ENCODE measurements at places on chromosomes 5 and 9.
A peak's percentile ranks its signal among the peaks of the same experiment; 100 is the strongest.

GRCh38 chr9:95336281-95336680 lies 18.8 kb upstream of the FANCC start:
- peak; percentile 34 for DNase-seq

- no peak for DNase-seq
Observed at GRCh38 chr5:161547738-161548486, 1.4 kb upstream of the GABRB2 start.

GRCh38 chr9:103537426-103537825 lies 542.3 kb downstream of the CYLC2 start:
- no peak for DNase-seq

DNA sequence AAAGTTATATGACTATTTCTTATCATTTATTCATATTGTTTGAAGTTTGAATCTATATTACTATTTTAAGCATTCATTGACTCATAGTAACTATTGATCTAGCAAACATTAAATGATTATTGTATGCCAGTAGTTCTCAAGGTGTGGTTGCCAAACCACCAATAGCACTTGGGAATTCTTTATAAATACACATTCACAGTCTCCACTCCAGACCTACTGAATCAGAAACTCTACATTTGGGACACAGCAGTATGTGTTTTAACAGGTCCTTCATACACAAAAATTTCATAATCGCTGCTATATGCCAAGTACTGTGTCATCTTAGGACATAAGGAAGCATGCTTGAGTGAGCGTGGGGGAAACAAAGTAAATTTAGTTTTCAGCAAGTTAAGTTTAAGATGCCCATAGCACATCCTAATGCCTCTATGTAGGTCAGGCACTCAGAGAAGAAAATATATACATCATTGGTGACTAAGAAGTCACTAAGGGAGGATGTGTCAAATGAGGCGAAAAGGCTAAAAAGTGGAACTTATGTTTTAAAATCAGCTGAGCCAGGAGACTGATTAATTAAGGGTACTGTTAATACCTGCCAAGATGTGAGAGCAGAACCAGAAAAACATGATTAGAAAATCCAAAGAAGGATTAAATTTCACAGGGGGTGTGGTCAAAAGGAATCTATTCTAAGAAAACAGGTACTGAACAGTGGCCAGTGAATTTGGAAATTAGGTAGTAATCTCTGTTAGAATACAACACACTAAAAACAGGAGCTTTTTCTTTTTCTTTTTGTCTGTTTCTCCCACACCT lies 340.8 kb downstream of the HCN1 start:
- no peak for DNase-seq

- DNase-seq: no peak
Observed at GRCh38 chr5:176447591-176447977, 601 bp upstream of the FAF2 start.

GRCh38 chr9:4769321-4770080 lies 23.2 kb upstream of the RCL1 start:
- peak; percentile 21 for DNase-seq

DNA sequence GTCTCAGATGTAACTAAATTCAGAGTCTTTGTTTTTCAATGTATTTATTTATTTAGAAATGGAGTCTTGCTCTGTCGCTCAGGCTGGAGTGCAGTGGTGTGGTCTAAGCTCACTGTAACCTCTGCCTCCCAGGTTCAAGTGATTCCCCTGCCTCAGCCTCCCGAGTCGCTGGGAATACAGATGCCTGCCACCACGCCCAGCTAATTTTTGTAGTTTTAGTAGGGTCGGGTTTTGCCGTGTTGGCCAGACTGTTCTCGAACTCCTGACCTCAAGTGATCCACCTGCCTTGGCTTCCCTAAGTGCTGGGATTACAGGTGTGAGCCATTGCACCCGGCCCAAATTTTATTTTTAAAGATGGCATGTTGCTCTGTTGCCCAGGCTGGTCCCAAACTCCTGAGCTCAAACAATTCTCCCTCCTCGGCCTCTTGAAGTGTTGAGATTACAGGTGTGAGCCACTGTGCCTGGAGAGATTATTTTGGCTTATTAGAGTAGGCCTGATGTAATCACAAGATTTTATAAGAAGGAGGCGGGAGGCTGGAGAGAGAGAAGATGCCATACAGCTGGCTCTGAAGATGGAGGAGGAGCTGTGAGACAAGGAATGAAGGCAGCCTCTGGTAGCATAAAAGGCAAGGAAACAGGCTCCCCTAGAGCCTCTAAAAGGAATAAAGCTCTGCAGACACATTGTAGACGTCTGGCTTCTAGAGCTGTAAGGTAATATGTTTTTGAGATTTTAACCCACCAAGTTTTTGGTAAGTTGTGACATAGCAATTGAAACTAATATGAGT lies 12.9 kb upstream of the KLF9 start:
- no peak for DNase-seq

DNA sequence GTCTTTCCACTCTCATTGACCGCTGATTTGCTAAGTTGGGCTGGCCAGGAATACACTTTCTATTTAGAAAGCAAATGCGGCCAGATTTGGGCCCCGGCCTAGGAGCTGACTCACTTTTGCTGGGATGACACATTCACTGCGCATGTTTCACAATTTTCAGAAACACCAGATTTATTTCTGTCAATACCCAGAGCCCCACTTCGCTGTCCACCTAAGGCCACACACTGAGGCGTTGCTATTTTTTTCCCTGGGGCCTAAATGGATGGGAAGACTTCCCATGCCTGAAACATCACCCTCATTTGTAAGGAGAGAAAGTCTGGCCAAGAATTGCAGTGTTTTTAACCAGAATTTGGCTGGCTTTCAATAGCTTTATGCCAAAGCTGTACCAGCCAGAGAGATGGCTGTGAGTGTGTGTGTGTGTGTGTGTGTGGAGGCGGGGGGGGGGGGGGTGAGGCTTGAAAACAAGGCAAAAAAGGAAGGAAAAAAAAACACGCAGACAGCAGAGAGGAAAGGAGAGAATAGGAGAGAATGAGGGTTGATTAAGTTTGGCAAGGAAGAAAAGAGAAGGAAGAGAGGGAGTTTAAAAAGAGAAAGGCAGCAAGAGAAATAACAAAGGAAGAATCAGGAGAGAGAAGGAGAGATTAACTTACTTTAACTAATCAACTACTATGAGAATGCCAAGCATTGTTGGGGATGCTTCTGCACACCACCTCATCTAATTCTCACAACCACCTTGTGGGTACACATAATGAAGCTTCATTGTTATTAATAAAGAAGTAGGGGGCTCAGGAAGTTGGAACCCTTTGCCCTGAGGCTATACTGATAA lies 261.4 kb upstream of the KLF4 start:
- DNase-seq: no peak

DNA sequence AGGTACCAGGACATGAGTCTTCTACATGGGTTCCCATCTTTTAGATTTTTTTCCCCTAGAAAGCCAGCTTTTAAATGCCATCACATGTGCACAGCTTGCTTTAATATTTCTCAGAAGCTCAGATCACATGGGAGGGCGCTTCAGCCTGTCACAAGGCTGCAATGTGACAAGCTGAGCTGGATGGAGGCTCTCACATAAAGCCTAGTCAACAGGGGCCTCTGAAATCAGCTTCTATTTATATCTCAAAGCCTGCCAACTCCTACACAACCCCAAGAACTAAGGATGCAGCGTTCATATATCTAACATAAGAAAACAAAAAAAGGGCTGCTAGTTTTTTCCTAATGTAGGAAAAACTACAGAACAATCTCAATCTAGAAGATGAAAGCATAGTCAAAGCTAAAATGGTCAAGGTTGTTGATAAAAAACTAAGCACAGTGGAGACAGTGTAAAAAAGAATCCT lies 2.3 kb downstream of the ZFAND5 start:
- DNase-seq: peak; percentile 73

GRCh38 chr9:136773386-136774044 lies 9.2 kb upstream of the LCN15 start:
- peak; percentile 70 for DNase-seq

DNA sequence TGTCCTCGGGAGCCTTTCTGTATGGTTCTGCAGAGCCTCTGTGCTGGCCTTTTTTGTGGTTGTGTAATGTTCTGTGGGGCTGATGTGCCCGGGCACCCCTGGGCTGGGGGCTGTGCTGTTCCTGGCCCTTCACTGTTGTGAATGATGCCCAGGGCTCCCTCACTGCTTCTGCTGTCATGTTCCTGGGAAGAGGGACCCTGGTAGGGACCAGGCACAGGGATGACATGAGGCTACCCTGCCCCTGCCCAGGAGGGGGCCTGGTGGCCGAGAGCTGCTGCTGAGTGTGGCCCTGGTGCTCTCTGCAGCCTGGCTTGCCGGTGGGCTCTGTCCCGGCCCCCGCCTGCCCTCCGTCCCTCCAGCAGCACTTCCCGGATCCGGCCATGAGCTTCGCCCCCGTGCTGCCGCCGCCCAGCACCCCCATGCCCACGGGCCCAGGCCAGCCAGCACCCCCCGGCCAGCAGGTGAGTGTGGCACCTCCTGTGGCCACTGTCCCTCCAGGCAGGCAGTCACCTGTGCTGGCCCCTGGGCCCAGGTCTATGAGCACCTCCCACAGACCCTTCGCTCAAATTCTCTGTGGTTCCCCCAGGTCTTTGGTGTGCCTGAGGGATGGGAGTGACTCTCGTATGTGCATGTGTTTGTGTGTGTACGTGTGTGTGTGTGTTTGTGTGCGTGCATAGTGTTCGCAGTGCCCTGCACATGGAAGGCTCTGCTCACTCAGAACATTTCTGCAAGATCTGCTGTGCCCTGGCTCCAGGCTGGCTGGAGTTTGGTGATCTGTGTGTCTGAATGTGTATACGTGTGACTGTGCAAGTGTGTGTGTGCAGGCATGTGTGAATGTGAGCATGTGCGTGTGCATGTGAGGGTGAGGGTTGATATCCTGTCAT lies 72.3 kb downstream of the WNK2 start:
- DNase-seq: no peak

DNA sequence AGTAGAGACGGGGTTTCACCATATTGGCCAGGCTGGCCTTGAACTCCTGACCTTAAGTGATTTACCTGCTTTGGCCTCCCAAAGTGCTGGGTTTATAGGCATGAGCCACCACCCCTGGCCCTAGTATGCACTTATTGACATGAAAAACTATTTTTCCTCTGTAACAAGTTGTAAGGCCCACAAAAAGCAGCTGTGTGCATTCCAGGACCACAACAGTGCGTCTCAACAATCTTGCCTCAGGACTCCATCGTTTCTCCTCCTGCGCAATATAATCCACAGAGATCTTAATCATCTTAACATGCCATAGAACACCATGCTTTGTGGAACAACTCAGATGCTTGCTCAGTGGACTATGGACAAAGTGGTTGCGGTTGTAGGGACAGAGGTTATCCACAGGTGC lies 10.2 kb downstream of the OR2V1 start:
- DNase-seq: no peak

GRCh38 chr5:180816608-180817534 lies 14.3 kb upstream of the MGAT1 start:
- peak; percentile 19 for DNase-seq

- DNase-seq: no peak
Observed at GRCh38 chr5:128962211-128962610, 3.1 kb upstream of the SLC27A6 start.

GRCh38 chr9:91359734-91360470 lies 1.8 kb downstream of the AUH start:
- DNase-seq: no peak

DNA sequence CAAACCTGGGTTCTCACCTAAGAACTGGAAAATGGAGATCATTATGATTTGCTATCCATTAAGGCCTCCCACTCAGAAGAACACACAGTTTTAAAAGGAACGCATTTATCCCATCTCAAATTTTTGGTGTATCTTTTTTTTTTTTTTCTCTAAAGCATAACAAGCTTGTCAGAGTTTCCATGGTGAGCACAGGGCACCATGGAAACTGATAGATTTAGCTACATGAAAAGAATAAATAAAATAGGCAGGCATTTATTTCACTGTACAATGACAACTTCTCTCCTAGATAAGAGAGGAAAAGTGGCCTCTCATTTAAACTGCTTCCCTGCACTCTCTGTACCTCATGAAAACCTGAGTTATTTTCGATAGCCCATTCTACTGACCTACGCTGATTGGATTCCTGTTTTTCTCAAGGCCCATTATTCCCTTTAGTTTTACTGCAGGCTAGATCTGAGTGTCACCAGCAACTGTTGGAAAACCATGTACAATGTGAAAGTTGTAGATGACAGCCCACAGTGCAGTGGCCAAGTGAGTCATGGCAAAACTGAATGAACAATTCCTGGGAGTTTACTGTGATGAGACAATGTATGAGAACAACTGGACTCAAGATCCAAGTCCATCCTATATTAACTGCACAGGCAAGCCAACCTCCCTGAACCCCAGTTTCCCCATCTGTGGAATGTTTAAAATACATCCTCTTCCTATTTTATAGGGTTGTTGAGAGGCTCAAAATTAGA lies 4.3 kb upstream of the GDA start:
- no peak for DNase-seq

- no peak for DNase-seq
Observed at GRCh38 chr5:17305017-17305416, 87.6 kb downstream of the BASP1 start.

DNA sequence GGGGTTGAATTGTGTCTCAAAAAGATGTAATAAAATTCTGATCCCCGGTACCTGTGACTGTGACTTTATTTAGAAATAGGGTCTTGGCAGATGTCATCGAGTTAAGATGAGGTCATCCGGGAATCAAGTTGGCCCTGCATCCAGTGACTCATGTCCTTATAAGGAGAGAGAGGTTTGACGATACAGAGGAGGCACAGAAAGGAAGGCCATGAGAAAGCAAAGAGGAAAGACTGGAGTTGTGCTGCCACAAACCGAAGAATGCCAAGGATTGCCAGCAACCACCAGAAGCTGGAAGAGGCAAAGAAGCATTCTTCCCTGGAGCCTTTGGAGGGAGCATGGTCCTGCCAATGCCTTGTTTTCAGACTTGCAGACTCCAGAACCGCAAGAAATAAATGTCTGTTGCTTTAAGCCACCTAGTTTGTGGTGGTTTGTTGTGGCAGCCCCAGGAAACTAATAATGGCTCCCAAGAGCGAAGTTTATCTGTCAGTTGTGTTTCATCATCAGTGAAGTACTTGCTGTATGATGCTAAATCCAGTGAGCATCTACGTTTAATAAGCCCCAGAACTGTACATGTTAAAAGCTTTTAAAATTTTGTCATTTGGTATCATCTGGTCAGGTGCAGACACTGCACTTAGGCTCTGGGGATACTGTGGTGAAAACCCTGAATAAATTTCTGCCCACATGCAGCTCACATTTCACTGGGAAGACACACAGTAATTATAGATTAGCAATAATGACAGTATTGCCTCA lies 114.8 kb downstream of the TLE4 start:
- DNase-seq: no peak

DNA sequence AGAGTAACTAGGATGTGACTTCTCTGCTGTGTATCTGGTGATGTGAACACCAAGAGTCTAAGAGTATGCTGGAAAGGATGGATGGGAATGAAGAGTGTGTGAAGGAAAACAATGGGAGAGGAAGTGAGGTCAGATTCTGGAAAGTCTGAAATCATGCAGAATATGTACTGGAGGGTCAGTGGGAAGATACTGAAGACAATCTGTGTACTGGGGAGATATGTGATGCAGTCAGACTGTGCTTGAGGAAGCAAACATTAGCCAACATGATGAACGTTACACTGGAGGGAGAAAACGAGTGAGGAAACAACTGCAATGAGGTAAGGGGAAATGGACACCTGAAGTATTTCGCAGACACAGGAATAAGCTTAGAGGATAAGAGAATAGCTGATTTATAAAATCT lies 105.7 kb downstream of the NR3C1 start:
- DNase-seq: no peak

All from hematopoietic multipotent progenitor cell treated with erythropoietin and hydrocortisone succinate and interleukin-3 and kit ligand, for 8 days (in vitro differentiated cells).